ENCODE measurements at places on chromosomes 12 and 14.

DNA sequence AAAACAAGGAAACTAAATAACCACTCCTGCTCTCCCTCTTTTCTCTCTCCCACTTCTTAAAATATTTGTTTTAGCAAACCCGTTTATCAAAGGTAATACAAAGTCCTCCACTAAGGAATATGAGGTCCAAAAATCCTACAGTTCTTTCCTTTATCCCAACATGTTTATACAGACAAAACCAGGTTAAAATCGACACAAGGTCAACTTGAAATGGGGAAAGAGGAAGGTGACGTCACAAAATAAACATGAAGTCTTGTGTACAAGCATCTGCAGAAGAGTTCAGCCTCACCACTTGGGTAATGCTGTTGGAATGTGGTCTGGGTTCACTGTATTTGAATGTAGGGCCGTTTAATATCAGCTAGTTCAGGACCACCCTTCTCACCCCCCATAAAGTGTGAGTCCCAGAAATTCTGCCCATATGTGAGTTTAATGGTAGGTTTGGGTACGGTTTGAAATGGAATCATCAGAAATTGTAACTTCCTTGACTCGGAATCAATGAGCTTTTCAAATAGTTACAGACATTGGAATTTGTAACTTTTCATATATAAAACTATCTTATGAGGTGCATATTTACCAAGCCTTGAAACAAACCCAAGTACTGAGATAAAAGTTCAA is 120.0 kb upstream of the SLC38A2 start:
- no peak overlapping the region for H3K4me3 ChIP-seq
- H3K27ac ChIP-seq: no peak overlapping the region
- no peaks in the 10 kb centered on the region for H3K27me3 ChIP-seq
- H3K36me3 ChIP-seq: no peaks in the 10 kb centered on the region

- H3K36me3 ChIP-seq: peaks cover 31% of the 10 kb centered on the region
- no peaks in the 10 kb centered on the region for H3K27me3 ChIP-seq
- H3K27ac ChIP-seq: no peak overlapping the region
- DNase-seq: peak; percentile 75
Observed at GRCh38 chr12:105226219-105226618, 9.8 kb downstream of the APPL2 start.

- peak overlapping the region; percentile 32 for H3K27ac ChIP-seq
- H3K4me3 ChIP-seq: no peak overlapping the region
- peaks cover 8% of the 10 kb centered on the region for H3K27me3 ChIP-seq
- no peak for DNase-seq
- no peaks in the 10 kb centered on the region for H3K4me1 ChIP-seq
- no peaks in the 10 kb centered on the region for H3K36me3 ChIP-seq
Observed at GRCh38 chr14:52313462-52313861, 650 bp upstream of the PTGER2 start.

DNA sequence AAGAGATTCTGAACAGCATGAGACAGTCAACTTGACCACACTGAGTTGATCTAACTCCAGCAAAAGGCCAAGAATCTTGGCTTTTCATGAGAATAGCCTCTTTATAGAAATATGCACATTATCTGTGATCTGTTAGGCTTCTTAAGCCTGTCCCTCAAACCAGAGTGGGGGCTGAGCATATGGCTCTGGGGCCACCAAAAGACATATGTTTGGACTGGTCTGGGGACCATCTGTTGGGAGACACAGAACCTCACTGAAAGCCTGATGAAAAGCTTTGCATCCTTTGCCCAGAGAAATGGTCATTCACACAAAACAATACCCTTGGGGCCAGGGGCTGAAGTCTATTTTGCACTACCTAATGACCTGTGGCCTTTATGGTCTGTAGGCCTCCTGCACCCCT is 165.3 kb upstream of the PRMT8 start:
- DNase-seq: no peak
- no peak overlapping the region for H3K27ac ChIP-seq
- H3K4me1 ChIP-seq: no peaks in the 10 kb centered on the region
- H3K27me3 ChIP-seq: no peaks in the 10 kb centered on the region

DNA sequence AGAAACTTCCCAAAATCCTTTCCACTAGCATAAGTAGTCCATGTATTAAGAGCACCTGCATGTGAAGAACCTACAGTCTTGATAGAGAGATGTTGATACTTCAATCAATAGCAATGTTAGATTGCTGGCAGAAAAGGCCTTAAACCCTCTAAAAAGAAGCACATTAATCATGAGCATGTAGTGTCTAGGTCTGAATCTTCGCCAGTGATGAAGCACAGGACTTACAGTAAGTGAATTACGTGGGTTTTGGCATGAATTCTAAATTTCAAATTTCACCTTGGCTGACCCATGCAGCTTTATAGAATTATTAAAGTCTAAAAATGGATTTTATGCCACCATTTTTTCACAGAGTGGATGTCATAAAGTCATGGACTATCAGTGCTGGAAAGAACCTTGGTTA is 791.6 kb upstream of the NOVA1 start:
- no peak for DNase-seq
- H3K4me3 ChIP-seq: no peak overlapping the region
- no peaks in the 10 kb centered on the region for H3K27me3 ChIP-seq
- H3K4me1 ChIP-seq: no peaks in the 10 kb centered on the region
- H3K36me3 ChIP-seq: no peaks in the 10 kb centered on the region

GRCh38 chr12:120343039-120343537 is 15.5 kb upstream of the PLA2G1B start:
- H3K27ac ChIP-seq: no peak overlapping the region
- no peaks in the 10 kb centered on the region for H3K4me1 ChIP-seq
- no peaks in the 10 kb centered on the region for H3K36me3 ChIP-seq
- no peak for DNase-seq
- no peaks in the 10 kb centered on the region for H3K27me3 ChIP-seq
- no peak overlapping the region for H3K4me3 ChIP-seq

DNA sequence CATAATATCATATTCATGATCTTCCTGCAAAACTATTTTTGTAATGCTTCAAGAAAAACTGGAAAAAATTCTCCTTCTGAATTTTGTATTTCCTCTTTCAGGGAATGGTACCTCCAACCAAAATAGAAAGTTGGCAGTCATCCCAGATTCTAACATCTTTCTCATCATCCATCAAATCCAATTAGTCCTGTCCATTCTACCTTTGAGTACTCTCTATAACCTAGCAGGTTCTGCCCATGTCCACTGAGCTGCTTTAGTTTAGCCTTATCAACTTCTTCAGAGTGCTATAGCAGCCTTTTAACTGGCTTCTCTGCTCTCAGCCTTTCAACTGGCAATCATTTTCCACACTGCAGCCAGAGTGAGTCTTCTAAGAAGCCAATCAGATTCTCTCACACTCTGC is 236.2 kb downstream of the AKAP6 start:
- no peaks in the 10 kb centered on the region for H3K27me3 ChIP-seq
- H3K4me1 ChIP-seq: no peaks in the 10 kb centered on the region

- H3K36me3 ChIP-seq: no peaks in the 10 kb centered on the region
- H3K27me3 ChIP-seq: no peaks in the 10 kb centered on the region
- H3K27ac ChIP-seq: no peak overlapping the region
- H3K4me1 ChIP-seq: no peaks in the 10 kb centered on the region
Observed at GRCh38 chr12:20039562-20039961, 328.8 kb upstream of the PDE3A start.

- H3K27me3 ChIP-seq: no peaks in the 10 kb centered on the region
- H3K4me3 ChIP-seq: no peak overlapping the region
- no peaks in the 10 kb centered on the region for H3K36me3 ChIP-seq
- peaks cover 18% of the 10 kb centered on the region for H3K4me1 ChIP-seq
Observed at GRCh38 chr12:6171409-6172015, 28.7 kb upstream of the CD9 start.

- DNase-seq: no peak
- H3K27me3 ChIP-seq: no peaks in the 10 kb centered on the region
- no peak overlapping the region for H3K4me3 ChIP-seq
Observed at GRCh38 chr14:84456946-84457345, 1073.0 kb upstream of the FLRT2 start.

DNA sequence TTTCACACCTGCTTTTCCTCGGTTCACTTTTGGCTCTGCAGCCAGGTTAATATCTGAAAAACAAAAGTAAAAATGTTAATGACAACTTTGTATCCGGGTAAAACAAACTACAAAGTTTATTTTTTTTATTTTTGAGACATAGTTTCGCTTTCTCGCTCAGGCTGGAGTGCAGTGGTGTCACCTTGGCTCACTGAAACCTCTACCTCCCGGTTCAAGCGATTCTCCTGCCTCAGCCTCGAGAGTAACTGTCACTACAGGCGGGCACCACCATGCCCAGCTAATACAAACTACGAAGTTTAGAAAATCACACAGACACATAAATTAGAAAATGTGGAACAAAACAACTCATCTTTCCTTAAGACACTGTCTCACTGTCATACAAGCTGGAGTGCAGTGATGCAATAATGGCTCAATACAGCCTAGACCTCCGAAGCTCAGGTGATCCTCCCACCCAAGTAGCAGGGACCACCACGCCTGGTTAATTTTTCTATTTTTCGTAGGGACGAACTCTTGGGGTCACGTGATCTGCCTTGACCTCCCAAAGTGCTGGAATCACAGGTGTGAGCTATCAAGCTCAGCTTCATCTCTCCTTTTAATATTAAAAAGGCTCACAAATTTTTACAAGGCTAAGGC is 38.1 kb downstream of the HNRNPC start:
- H3K27ac ChIP-seq: peak overlapping the region; percentile 17
- H3K27me3 ChIP-seq: no peaks in the 10 kb centered on the region
- no peak overlapping the region for H3K4me3 ChIP-seq
- no peak for DNase-seq
- H3K4me1 ChIP-seq: peaks cover 65% of the 10 kb centered on the region
- H3K36me3 ChIP-seq: no peaks in the 10 kb centered on the region

DNA sequence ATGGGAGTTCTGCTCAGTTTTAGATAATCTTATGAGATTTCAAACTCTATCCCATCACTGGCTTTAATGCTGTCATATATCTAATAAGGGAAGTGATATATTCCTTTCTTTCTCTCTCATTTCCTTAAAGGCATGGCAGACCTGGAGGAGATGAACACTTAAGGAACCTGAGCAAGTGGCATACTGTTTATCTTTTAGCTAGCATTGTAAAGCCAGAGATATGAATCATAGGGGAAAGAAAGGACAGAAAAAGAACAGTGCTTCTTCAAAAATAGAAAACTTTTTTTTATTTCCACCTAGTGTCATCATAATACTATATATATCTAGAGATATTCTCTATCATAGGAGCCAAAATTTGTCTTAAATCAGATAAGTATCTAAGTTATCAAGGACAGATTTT is 68.3 kb upstream of the PSMA6 start:
- no peaks in the 10 kb centered on the region for H3K36me3 ChIP-seq
- H3K4me3 ChIP-seq: no peak overlapping the region
- H3K27me3 ChIP-seq: no peaks in the 10 kb centered on the region
- H3K27ac ChIP-seq: no peak overlapping the region
- no peak for DNase-seq

- peaks cover 12% of the 10 kb centered on the region for H3K4me1 ChIP-seq
- H3K27ac ChIP-seq: no peak overlapping the region
- no peaks in the 10 kb centered on the region for H3K36me3 ChIP-seq
- H3K27me3 ChIP-seq: no peaks in the 10 kb centered on the region
Observed at GRCh38 chr14:34361504-34362011, 100.5 kb downstream of the SPTSSA start.

DNA sequence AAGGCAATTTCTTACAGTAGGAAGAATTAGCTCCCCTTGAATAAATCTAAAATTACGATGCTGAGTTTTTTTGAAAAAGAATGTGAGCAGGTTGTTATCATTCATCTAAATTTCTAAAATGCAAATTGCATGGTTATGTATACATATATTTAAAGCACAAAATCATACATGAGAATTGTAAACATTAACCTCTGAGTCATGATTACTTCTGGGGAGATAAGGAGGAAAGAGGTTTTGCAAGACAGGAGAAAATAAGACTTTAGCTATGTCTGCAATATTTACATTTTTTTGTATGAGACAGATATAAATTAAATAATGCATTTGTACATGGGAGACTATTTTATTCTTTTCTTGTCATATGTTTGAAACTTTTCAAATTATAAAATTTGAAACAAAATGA is 72.2 kb downstream of the TSPAN8 start:
- no peaks in the 10 kb centered on the region for H3K36me3 ChIP-seq
- H3K4me3 ChIP-seq: no peak overlapping the region
- DNase-seq: no peak

- H3K4me3 ChIP-seq: no peak overlapping the region
- H3K27me3 ChIP-seq: no peaks in the 10 kb centered on the region
- H3K4me1 ChIP-seq: no peaks in the 10 kb centered on the region
- H3K27ac ChIP-seq: no peak overlapping the region
- H3K36me3 ChIP-seq: no peaks in the 10 kb centered on the region
Observed at GRCh38 chr14:75969891-75970290, 11.9 kb downstream of the TGFB3 start.

GRCh38 chr14:55578511-55578910 is 1.5 kb upstream of the KTN1 start:
- no peak overlapping the region for H3K27ac ChIP-seq
- no peak for DNase-seq
- no peaks in the 10 kb centered on the region for H3K27me3 ChIP-seq
- H3K36me3 ChIP-seq: no peaks in the 10 kb centered on the region

GRCh38 chr12:31479516-31480210 is 111.3 kb downstream of the DENND5B start:
- no peak overlapping the region for H3K27ac ChIP-seq
- H3K36me3 ChIP-seq: no peaks in the 10 kb centered on the region
- peaks cover 3% of the 10 kb centered on the region for H3K4me1 ChIP-seq
- no peak overlapping the region for H3K4me3 ChIP-seq
- no peak for DNase-seq

- no peaks in the 10 kb centered on the region for H3K36me3 ChIP-seq
- H3K27ac ChIP-seq: no peak overlapping the region
- no peaks in the 10 kb centered on the region for H3K27me3 ChIP-seq
- H3K4me3 ChIP-seq: no peak overlapping the region
- no peak for DNase-seq
Observed at GRCh38 chr12:16271062-16271461, 6.4 kb downstream of the SLC15A5 start.

GRCh38 chr12:70080566-70080965 is 162.7 kb upstream of the CNOT2 start:
- H3K36me3 ChIP-seq: no peaks in the 10 kb centered on the region
- no peak overlapping the region for H3K4me3 ChIP-seq
- no peaks in the 10 kb centered on the region for H3K27me3 ChIP-seq
- H3K4me1 ChIP-seq: no peaks in the 10 kb centered on the region

- no peaks in the 10 kb centered on the region for H3K4me1 ChIP-seq
- H3K4me3 ChIP-seq: no peak overlapping the region
- no peak for DNase-seq
- H3K27me3 ChIP-seq: peaks cover 11% of the 10 kb centered on the region
- no peak overlapping the region for H3K27ac ChIP-seq
- no peaks in the 10 kb centered on the region for H3K36me3 ChIP-seq
Observed at GRCh38 chr12:108102363-108102762, 26.7 kb upstream of the WSCD2 start.

- H3K27ac ChIP-seq: no peak overlapping the region
- no peaks in the 10 kb centered on the region for H3K4me1 ChIP-seq
- H3K27me3 ChIP-seq: peaks cover 5% of the 10 kb centered on the region
- no peaks in the 10 kb centered on the region for H3K36me3 ChIP-seq
Observed at GRCh38 chr12:4822572-4822971, 87.1 kb upstream of the KCNA1 start.

DNA sequence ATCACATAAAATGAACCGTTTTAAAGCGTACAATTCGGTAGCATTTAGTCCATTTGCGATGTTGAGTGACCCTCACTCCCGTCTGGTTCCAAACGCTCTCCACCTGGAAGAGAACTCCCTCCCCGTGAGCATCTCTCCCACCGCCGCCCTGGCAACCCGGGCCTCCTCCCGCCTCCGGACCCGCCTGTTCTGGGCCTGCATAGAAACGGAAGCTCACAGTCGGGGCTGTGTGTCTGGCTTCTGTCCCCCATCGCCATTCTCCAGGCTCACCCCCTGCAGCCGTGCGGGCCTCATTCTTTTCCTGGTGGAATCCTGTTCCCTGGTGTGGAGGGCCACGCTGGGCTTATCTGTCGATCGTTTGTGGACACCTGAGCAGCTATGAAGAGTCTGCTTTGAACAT is 17.3 kb downstream of the LRCOL1 start:
- no peaks in the 10 kb centered on the region for H3K36me3 ChIP-seq
- H3K4me3 ChIP-seq: no peak overlapping the region
- no peaks in the 10 kb centered on the region for H3K27me3 ChIP-seq
- no peaks in the 10 kb centered on the region for H3K4me1 ChIP-seq

Data from adrenal gland (tissue), 19 donors.